Neural crest cell (in vitro differentiated cells): ENCODE measurements at places on chromosomes 7 and 10. TPM values are rescaled to one million over a fixed set of nuclear protein-coding genes. Genes with fewer than 3 reads are reported as not detected.

GRCh38 chr10:129915526-129916378 lies 48.3 kb downstream of the EBF3 start:
- no peak overlapping the region for H3K27ac ChIP-seq
- H3K36me3 ChIP-seq = no peaks in the 10 kb centered on the region
- H3K4me3 ChIP-seq = no peak overlapping the region

DNA sequence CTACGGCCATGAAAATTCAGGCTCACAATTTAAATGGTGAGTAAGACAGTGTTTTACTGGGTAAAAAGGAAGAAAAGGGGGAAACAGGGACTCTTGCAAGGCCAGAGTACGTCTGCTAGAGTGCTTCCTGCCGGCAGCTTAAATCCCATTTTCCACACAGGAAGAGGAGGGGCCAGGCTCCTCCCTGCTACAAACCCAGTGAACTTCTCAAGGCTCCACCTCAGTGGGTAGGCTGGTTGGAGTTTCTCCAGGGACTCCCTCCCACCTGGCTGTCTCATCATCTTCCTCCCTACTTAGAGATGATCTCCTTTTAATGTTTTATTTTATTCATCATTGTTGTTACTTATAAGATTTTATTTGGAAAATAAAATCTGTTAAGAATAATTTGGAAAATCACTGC lies 62.6 kb upstream of the SEMA3C start:
- peaks cover 3% of the 10 kb centered on the region for H3K4me1 ChIP-seq
- no peak overlapping the region for H3K27ac ChIP-seq
- DNase-seq = no peak
- peaks cover 7% of the 10 kb centered on the region for H3K36me3 ChIP-seq
- H3K27me3 ChIP-seq = no peaks in the 10 kb centered on the region

DNA sequence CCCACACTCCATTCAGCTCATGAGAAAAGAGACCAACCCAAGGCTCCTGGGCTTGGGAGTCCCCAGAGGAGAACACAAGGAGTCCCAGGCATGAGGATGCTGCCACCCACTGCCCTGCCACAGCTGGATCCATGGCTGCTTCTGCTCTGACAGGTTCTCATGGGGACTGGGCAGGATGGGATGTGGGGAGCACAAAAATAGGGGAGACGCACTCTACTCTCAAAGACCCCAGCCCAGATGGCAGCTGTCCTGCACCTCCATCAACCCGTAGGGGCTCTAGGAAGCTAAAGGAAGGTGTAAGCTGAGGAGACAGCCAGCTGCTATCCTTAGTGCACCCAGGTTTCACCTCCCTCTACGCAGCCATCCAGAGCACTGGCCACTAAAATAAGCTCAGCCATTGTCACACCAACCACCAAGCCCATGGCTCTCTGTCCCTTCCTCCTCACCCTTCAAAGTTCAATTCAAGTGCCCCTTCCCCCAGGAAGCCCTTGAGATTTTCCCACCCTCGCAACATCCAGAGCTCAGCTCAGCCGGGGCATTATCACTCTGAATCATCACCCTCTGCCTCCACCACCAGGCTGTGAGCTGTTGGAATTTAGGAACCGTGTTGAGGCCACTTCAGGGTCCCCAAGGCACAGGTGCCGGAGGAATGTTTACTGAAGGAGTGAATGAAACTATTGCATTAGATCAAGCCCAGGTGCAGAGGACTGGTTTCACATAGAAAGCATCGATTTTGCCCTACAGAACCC lies 142.1 kb downstream of the GRID1 start:
- H3K27me3 ChIP-seq = no peaks in the 10 kb centered on the region
- no peak overlapping the region for H3K27ac ChIP-seq
- H3K4me1 ChIP-seq = no peaks in the 10 kb centered on the region
- no peaks in the 10 kb centered on the region for H3K36me3 ChIP-seq

GRCh38 chr7:155296788-155297516 lies 726 bp upstream of the INSIG1 start:
- H3K27me3 ChIP-seq = no peaks in the 10 kb centered on the region
- H3K36me3 ChIP-seq = peaks cover 19% of the 10 kb centered on the region
- peaks cover 36% of the 10 kb centered on the region for H3K4me1 ChIP-seq

GRCh38 chr7:148296994-148297644 lies 293.4 kb upstream of the C7orf33 start:
- peaks cover 3% of the 10 kb centered on the region for H3K36me3 ChIP-seq
- no peak overlapping the region for H3K27ac ChIP-seq
- H3K4me1 ChIP-seq = no peaks in the 10 kb centered on the region
- DNase-seq = no peak

Gene ZNF32
- total RNA-seq = 37.7 and 39.9 TPM in 2 replicates

Gene GIMAP5
- total RNA-seq = 0.19 TPM in 1 of 2 replicates, not detected in the other

Gene NPSR1
- not detected in 2 replicates for total RNA-seq
